EL (cell line): ENCODE measurements at places on chromosomes 7 and 10.
A peak's percentile ranks its signal among the peaks of the same experiment; 100 is the strongest.

DNA sequence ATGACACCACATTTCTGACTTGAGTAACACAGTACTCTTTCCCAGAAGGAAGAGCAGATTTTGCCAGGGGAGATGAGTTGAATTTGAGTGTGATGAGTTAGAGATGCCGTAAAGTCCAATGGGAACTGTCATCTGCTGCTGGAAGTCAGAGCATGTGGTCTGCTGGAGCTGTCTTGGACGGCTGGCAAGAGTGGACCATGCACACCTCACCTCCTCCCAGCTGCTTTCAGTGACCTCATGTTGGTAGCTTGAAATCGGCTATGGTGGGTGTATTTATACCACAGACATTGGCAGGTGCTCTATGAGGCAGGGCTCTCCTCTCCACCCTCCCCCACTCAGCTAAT lies 82.3 kb downstream of the COL13A1 start:
- DNase-seq, result no peak

GRCh38 chr10:112722758-112723157 lies 227.3 kb upstream of the TCF7L2 start:
- no peak for DNase-seq

DNA sequence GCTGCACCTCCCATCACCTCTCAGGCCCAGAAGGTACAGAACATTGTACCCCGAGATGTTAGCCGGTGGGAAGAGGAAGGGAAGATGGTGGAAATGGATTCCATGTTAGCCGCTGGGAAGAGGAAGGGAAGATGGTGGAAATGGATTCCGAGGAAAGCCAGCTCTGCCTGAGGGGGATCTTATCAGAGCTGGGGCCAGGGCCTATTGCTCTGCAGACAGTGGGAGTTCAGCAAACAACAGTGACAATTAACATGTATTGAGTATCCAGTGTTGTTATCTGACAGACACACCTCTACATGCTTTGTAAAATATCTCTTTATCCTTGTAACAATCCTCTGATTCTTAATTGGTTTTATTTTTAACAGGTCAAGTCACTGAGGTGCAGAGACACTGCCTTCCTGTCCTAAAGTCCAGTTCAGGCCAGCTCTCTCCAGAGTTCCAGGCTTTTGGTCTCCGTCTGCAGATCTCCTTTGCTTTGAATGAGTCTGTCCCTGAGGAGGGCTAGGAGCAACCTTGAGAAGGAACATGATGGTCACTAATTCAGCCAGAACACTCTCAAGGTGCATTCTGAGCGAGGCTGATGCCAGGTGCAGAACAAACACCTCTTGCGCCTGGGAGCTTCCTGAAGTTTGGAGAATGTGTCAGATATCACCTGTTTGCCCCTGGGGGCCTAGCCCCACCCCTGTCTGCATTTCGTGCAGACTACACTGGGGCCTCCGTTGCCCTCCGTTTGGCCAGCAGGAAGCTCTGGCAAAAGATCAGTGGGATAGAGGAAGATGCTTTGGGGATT lies 82.4 kb upstream of the PODXL start:
- no peak for DNase-seq

DNA sequence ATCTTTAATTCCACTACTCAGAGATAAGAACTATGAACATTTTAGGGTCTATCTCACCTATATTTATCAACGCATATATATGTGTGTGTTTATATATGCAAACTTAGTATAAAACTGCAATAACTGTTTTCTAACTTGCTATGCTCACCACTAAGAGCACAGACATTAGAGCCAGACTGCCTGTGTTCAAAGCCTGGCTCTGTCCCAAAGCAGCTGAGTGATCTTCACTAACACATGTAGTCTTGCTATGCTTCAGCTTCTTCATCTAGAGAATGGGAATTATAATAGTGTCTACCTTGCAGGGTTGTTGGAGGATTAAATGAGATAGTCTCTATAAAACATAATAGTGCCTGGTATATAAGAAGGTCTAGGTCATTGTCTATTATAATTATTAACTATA lies 165.5 kb downstream of the MAGI2 start:
- DNase-seq, result peak; percentile 29

- peak; percentile 62 for DNase-seq
Measured at GRCh38 chr7:41162612-41163011, 540.3 kb downstream of the INHBA start.

GRCh38 chr7:152512706-152513105 lies 76.9 kb upstream of the KMT2C start:
- no peak for DNase-seq

DNA sequence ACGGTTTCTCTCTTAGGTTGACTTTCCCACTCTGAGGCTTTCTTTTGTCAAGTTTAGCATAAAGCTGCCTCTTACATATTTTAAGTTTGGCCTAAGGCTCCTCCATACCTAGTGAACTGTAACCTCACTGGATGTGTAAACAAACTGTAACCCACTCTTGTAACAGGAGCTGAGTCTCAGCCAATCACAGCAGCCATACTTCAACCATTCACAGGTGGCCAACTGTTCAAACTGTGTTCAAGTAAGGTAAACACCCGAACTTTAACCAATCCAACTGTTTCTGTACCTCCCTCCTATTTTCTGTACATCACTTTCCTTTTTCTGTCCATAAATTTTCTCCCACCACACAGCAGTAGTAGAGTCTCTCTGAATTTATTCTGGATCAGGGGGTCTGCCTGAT lies 7.7 kb upstream of the NRBF2 start:
- DNase-seq, result no peak

DNA sequence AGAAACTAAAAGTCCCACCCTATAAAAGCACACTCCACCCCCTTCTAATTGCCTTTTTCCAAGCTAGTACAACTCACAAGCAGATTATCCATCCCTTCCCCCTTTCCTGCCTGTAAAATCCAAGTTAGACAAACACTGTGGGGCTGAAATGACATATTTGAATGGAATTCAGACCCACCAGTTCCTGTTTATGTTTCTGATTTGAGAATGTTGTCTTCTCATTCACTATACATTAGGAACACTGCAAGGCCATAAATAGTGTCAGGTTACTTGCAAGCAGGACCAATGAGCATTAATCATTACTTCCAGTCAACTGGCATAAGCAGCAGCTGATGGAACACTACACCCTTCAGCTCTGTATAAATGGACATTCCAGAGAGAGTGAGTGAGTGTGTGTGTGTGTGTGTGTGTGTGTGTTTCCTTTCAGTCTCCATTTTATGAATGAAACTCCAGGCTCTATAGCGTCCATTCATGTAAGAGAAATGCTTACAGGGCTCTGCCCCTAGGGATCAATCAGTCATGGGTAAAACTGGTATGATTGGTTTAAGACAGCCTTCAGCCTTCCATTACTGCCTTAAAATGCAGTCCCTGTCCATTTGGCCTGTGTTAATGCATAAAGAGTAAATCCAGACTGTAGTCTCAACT lies 69.3 kb downstream of the ETV1 start:
- peak; percentile 98 for DNase-seq

- DNase-seq, result no peak
Measured at GRCh38 chr7:116495736-116496135, 3.8 kb upstream of the CAV2 start.

DNA sequence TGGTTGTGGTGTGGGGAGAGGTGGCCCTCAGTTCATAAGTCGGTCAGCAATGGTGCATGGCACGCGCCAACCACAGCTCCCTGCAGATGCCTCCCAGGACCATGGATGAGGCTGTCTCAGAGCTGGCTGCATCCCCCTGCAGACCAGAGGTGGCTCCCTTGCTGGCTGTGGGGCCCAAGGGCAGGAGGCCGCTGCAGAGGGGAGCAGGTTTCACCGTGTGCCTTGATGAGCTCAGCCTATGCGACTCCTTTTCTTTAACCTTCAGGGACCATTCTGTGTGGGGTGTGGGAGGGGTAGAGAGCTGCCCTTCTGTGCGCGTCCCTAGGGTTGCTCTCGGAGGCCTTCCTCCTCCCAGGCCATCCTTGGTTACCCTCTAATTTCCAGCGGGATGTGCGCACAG lies 152.4 kb downstream of the ACTR3B start:
- no peak for DNase-seq

DNA sequence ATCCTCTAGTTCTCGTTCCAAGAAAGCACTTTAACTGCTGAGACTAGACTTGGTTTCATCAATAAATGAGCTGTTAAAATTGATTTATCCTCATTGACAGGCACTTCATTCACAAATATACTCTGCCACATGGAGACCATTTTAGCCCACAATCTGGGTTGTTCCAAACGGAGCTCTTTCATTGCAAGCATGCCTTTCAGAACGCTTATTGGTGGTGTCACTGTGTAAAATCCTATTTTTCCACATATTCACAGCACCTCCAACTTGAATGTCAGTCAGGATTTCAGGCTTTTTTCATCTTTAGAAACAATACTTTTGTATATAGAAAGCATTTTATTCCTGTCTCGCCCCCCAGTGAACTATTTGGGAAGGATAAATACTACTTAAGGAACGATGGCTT lies 424.7 kb upstream of the NRP1 start:
- no peak for DNase-seq

GRCh38 chr10:58968389-58968755 lies 208.1 kb upstream of the PHYHIPL start:
- DNase-seq, result no peak

DNA sequence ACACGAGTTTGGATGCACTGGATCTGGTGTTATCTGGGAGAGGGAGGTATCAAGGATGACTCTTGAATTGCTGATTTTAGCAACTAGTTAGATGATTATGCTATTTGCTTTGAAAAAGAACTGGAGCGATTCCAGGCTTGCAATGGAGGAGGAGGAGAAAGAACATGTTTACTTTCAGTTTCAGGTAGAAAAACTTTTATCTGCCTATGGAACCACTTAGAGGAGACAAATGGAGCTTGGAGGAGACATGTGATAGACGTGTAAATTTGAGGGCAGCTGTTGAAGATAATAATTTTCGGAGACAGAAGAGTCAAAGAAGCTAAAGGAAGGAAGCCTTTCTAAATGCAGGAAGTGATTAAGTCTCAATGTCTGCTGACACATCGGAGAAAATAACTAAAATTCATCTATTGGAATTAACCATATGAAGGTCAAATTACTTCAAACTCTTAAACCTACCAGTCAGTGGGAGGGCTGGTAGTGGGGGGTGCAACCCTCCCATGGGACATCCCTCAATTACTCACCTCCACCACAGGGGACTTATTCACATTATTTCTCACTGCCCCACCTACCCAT lies 56.4 kb upstream of the GNAI1 start:
- DNase-seq, result peak; percentile 35

- DNase-seq, result no peak
Measured at GRCh38 chr10:88226891-88227290, 356.2 kb downstream of the RNLS start.

DNA sequence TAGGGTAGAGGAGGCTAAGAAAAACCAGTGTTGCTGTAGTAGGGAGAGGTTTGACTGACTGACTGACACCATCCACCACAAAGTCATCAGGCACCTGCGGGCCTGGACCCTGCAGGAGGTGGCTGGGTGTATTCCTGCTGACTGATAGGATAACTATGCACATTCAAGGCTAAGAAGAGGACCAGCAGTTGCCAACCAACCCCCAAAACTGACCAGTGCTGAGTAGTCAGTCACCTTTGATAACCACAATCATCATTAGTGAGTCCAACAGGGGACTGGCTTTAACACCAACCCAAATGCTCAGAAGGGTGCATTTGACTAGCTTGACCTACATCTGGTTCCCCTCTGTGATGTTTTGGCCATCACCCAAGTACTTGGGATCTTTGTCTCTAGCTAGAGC lies 30.5 kb downstream of the PLXNA4 start:
- peak; percentile 31 for DNase-seq

DNA sequence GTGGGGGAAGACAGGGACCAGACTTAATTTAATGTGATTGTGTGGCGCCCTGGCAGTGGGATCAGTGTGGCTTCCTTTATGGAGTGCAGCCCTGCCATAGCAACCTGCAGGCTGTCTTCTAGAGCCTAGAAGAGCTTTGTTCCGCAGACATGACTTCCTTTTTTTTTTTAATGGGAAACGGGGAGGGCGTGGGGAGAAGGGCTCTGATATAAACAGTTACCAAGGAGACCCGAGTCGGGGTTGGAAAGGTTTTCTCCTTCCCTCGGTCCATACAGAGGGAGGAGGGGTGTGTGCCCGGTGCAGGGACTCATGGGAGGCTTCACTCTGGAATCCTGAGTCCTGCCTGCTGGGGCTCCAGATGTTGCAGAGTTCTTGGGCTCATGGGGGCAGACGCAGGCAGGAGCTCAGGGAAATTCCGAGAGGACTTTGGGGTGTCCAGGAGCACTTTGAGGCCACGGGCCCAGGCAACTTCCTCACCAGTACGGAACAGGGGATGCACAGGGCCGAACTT lies 26.9 kb downstream of the TMEM120A start:
- DNase-seq, result no peak

DNA sequence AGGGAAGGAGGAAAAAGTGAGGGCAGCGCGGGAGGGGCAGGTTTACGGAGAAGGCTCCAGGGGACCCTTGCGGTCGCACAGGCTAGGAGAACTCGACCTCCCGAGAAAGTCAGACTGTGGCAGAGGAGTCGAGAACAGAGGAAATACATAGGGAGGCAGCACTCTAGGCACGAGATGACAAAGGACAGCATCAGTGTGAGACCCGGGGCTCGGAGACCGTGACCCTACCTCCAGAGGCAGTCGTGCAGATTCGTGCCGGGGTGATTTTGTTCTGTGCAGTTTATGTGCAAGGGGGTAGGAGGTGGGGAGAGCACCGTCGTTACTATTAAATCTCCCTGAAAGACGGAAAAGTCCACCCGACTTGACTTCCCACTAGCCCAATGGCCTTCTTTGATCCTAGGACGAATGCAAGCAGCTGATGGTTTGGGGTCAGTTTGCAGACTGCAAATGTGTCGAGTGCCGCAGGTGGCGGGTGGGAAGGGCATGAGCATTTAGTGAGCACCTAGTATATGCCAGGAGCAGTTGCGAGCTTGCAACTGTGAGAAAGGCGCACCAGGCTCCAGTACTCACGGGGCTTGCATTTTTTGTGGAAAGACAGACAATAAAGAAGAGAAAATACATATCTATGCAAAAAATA lies 674 bp upstream of the OSBPL3 start:
- DNase-seq, result peak; percentile 47

DNA sequence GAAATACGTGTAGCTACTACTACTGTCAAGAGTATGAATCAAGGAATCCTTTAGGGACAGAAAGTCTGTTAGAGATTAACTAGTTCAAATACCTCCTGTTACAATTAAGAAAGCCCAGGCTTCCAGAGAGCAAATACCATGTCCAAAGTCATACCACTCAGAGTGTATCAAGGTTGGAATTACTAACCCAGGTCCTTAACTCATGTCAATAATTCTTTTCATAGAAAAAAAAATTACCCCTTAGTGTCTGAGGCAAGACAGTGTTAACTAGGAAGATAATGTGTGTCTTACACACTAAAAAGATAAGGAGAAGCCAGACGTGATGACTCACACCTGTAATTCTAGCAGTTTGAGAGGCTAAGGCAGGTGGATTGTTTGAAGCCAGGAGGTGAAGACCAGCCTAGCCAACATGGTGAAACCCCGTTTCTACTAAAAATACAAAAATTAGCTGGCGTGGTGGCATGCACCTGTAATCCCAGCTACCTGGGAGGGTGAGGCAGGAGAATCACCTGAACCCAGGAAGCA lies 423.4 kb downstream of the SORCS1 start:
- DNase-seq, result no peak

- DNase-seq, result no peak
Measured at GRCh38 chr10:95509251-95509650, 51.9 kb downstream of the SORBS1 start.

- DNase-seq, result no peak
Measured at GRCh38 chr7:48292949-48293348, 121.7 kb downstream of the ABCA13 start.
